ENCODE measurements at places on chromosomes 6 and 20.

- DNase-seq = no peak
These were observed 117.4 kb downstream of the TTLL2 start for GRCh38 chr6:167442245-167442644.

- no peak for DNase-seq
These were observed 243.9 kb downstream of the SMOC2 start for GRCh38 chr6:168684906-168685305.

DNA sequence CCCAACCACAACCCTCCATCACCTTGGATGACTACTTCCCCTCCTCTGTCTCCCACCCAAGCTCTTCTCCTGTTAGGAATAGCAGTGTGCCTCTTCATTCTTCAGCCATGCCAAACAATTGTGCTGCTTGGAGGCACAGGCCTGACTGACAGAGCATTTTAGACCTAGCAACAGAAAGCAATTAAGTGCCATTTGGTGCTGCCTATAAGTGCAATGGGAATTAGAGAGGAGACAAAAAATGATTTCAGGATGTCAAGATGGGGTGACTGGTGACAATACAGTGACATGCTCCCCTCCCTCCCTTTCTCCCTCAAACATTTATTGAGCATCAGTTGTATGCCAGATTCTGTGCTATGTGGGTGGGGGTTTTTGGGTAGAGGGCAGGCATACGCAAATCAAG lies 322.6 kb upstream of the MOCS1 start:
- no peak for DNase-seq

- no peak for DNase-seq
These were observed 16.1 kb upstream of the KIAA0408 start for GRCh38 chr6:127475135-127475822.

GRCh38 chr6:149454346-149454848 lies 30.4 kb downstream of the ZC3H12D start:
- DNase-seq = peak; percentile 28

DNA sequence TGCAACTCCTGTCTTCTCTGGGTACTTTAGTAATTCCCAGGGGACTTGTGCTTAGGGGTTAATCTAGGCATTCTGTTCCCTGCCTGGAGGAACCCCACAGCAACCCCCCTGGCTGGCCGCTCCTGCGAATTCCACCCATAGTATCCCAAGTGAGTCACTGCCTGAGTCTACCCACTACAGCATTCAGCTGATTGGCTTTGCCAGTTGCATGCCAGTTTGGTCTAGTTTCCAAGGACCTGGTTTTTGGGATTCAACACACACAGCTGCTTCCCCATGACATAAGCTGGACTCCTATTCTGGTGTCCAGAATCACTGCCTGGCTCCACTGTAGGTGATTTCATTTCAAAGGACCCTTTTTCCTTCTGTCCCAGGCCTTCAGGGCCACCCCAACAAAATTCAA lies 40.3 kb downstream of the PLCG1 start:
- DNase-seq = no peak

- DNase-seq = peak; percentile 59
These were observed 39.2 kb downstream of the GNAS start for GRCh38 chr20:58891718-58892140.

- no peak for DNase-seq
These were observed 150.7 kb downstream of the OPN5 start for GRCh38 chr6:47932575-47932974.

- no peak for DNase-seq
These were observed 92.6 kb downstream of the SNX5 start for GRCh38 chr20:17875981-17876385.

GRCh38 chr20:18822832-18823231 lies 9.2 kb downstream of the SCP2D1 start:
- no peak for DNase-seq
